ENCODE measurements at places on chromosomes 2 and 18.
A peak's percentile ranks its signal among the peaks of the same experiment; 100 is the strongest.

DNA sequence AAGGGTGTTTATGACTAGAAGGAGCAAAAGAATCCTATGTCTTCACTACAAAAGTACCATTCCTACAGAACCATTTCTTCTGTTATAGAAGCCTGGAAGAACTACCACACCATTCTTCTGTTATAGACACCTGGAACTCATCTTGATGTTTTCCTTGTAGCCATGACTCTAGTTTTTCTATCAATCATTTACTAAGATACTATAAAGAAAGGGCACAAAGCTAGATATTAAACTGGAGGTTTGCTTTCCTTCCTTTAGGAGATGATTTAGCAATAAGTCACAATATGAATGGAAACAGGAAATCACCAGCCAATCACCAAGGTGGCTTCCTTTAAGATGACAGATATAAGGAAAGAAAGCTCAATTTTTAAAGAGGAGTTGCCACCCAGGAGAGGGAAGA, 100.3 kb upstream of the NEUROD1 start:
- no peak for DNase-seq

DNA sequence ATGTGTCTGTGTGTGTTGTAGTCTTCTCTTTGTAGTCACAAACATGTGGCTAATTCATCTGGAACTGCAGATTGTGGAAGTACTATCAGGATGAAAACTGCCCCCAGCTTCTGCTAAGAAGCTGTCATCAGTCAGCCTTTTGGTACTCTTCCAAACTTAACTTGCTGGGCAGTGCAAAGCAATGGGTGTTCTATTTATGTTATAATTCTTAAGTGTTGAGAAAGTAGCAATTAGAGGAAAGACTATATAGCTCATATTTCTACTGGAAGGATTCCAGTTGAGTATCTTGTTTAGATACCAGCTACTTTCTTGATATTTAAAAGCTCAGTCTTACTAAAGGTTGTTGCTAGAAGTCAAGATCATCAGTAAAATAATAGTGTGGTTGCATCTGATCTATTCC, 52.1 kb downstream of the SLC38A11 start:
- DNase-seq = peak; percentile 85

GRCh38 chr2:160239436-160239835, 39.4 kb upstream of the ITGB6 start:
- DNase-seq = no peak

DNA sequence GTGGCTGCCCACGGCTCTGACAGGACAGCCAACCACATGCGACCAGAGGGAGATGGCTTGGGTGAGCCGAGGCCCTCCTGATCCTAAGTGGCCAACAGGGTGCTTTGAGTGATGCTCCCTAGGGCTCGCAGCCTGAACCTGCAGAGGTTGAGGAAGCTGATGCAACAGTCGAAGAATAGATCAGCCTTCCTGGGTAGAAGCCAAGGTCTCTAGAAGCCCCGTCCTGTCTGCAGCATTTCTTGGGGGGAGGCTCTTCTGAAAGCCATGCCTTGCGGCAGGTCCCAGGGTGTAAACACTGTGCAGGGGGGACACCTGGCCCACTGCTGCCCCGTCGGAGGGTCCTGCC, 136.4 kb downstream of the HDAC4 start:
- DNase-seq = peak; percentile 67

DNA sequence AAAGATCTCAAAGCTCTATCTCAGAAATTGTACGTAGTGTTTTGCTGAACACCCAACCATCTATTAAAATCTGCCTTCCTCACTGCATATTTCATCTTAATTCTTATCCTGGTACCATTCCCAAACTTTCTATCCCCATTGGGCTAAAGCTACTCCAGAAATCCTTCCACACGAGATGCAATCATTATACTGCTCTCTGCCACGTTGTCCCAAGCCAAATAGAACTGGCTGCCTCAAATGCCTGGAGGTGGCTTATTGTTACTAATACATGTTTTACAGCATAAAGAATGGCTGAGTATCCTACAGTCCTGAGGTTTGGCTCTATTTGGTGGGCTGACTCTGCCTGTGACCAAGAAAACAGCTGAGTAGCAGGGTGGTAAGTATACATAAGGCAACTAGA, 306.0 kb upstream of the ACVR2A start:
- no peak for DNase-seq

- DNase-seq = no peak
These were observed 3.5 kb upstream of the ATL2 start for GRCh38 chr2:38380397-38381130.

- no peak for DNase-seq
These were observed 508.9 kb upstream of the POU3F3 start for GRCh38 chr2:104344985-104345384.

DNA sequence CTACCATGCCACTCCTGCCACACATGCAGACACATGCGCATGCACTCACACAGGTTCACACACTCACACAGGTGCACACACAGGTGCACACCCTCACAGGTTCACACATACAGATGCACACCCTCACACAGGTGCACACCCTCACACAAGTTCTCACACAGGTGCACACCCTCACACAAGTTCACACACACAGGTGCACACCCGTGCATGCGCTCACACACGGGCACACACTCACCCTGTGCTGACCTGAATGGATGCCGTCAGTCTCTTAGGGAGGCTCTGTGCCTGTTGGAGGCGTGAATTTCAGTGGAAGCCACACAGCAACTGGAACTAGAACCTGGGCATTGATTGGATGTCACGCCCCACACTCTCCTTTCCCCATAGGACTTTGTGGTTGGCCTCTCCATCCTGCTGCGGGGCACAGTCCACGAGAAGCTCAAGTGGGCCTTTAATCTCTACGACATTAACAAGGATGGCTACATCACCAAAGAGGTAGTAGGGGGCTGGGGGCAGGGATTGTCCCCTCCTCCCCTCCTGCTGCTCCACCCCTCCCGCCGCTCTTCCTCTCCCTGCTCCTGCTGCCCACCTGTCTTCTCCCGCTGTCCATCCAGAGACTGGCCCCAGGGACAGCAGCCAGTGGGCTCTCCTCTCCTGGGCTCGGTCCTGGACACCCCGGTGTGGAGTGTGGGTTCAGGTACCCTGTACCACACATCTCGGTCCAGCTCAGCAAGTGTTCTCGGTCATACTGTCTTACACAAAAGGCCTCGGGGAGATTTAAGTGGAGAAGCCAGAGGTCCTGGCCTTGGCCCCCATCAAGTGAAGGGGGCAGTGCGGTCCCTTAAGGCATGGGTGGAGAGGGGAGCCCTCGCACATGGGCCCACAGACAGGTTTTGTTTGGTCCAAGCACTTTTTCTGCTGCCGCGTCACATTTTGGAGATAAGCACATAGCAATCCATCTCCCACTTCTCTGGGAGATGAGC, 21.0 kb upstream of the FAHD2A start:
- no peak for DNase-seq
